ENCODE measurements at places on chromosomes 3 and 15. TPM values are rescaled to one million over a fixed set of nuclear protein-coding genes. Genes with fewer than 3 reads are reported as not detected.

SH2D7 gene
- total RNA-seq: not detected

GOLGA8Q gene
- 71.2 TPM for total RNA-seq

GRCh38 chr3:183324083-183324482 lies 71.0 kb downstream of the B3GNT5 start:
- no peaks in the 10 kb centered on the region for H3K36me3 ChIP-seq
- no peak for DNase-seq
- H3K4me1 ChIP-seq: no peaks in the 10 kb centered on the region
- no peak overlapping the region for H3K4me3 ChIP-seq

GRCh38 chr15:78103406-78104118 lies 11.2 kb downstream of the SH2D7 start:
- H3K36me3 ChIP-seq: no peaks in the 10 kb centered on the region
- H3K4me3 ChIP-seq: no peak overlapping the region
- H3K27me3 ChIP-seq: no peaks in the 10 kb centered on the region
- H3K27ac ChIP-seq: no peak overlapping the region
- no peak for DNase-seq
- H3K4me1 ChIP-seq: no peaks in the 10 kb centered on the region

KATNBL1 gene
- 49.4 TPM for total RNA-seq

Data from thyroid gland (tissue), 4 donors.